ENCODE measurements at places on chromosomes 1 and 21. TPM values are rescaled to one million over a fixed set of nuclear protein-coding genes. Genes with fewer than 3 reads are reported as not detected.
A peak's percentile ranks its signal among the peaks of the same experiment; 100 is the strongest.

GRCh38 chr1:118100686-118101514, 84.1 kb downstream of the SPAG17 start:
- no peak for DNase-seq

GRCh38 chr1:121417325-121417923, 232.6 kb downstream of the SRGAP2C start:
- no peak for DNase-seq

DNA sequence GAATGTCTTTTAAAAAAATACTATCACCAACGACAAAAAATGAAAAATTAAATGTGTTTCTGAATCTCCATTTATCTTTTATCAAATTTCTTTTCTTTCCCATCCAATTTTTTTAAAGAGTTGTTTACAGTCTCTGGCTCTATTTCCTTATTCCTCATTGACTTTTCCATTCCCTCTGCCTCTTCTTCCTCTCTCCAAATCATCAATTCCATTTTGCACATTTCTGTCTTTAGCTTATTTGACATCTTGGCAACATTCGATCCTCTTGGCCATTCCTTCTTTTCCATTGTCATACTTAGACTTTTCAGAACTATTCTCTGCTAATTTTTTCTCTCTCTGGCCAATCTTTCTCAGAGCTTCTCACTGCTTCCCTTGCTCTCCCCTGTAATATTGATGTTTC, 497.6 kb downstream of the PLPP3 start:
- no peak for DNase-seq

DNA sequence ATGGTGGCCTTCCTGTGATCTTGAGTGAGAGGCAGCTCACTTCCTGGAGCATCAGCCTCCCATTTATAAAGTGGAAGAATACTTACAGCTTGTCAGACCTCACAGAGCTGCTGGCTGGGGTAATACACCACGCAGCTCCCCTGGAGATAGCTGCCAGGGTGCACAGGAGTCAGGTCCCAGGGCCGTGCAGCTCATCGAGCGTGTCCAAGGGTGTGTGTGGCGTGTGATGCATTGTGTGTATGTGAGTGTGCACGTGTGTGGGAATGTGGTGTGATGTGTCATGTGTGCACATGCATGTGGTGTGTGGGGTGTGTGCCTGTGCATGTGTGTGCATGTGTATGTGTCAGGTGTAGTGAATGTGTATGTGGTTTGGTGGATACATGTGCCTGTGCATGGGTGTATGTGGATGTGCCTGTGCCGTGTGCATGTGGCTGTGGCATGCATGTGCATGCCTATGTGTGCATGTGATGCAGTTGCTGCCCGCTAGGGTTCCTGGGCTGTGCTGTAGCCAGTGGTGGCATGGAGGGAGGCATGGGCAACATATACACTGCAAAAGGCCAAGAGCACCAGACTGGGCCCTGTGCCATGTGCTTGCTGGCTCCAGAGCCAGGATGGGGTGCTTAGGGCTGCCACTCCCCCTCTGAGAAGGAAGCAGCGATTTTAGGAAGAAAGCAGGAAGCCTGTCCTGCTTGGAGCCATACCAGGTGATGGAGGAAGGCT, 24.6 kb downstream of the WNT3A start:
- no peak for DNase-seq

MRTO4 gene
- 8.4 TPM for total RNA-seq

DNA sequence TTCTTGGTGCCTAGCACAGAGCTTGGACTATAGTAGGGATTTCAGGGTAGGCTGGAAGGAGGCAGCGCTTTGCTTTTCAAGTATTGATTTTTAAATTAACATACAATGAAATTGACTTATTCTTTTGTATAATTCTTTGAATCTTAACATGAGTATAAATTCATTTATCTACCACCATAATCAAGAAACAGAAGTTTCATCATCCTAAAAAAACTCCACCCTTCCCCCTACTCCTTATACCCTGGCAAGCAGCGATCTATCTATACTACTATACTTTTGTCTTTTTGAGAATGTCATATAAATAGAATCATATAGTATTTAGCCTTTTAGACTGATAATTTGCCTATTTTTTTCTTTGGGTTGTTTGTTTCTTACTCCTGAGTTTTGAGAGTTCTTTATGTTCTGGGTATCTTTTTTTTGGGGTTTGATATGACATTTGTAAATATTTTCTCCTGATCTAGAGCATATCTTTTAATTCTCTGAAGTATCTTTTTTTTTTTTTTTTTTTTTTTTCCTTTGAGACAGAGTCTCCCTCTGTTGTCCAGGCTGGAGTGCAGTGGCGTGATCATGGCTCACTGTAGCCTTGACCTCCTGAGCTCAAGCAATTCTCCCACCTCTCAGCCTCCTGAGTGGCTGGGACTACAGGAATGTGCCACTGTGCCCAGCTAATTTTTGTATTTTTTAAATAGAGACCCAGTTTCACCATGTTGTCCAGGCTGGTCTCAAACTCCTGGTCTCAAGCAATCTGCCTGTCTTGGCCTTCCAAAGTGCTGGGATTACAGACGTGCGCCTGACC, 6.4 kb downstream of the RPS6KC1 start:
- DNase-seq = no peak

SELENBP1 gene
- total RNA-seq = 81.3 TPM

- peak; percentile 38 for DNase-seq
These were observed 26.9 kb downstream of the UCK2 start for GRCh38 chr1:165854101-165854845.

MAP3K21 gene
- total RNA-seq = 0.17 TPM

DNA sequence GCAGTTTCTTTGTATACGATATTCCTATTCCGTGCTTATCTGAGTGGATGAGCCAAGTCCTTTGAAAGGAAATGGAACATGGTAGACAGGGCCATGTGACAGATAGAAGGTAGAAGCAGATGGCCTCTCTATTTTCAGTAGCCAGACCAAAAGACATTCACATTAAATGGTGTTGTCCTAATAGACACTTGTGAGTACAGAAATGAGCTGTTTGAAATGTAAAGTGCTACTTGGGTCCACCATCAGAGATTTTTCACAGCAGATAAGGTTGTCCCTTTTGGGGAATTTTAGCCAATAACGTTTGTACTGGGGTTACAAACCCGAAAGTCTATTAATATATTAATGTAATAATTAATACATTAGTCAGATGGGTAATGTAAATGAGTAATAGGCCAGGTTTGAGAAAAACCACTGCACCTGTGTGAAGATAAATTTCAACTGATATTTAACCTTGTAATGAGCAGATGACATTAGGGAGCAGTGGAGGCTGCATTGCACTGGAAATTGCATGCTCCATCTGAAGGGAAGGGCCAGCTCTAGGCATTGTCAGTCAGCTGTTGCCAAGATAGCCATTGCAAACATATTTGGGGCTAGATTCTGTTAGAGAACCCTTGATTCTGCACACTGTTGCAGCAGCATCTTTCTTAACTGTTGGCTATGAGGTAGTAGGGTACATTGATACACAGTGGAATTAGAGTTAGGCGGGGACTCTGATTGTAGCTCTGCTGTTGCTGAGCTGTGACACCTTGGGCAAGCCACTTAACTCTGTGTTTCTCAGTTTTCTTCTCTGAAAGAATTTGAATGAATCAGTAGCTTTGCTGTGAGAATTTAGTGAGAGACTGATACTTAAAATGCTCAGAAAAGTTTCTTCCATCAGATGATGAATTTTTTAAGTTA, 43.8 kb downstream of the FGGY start:
- no peak for DNase-seq

DNA sequence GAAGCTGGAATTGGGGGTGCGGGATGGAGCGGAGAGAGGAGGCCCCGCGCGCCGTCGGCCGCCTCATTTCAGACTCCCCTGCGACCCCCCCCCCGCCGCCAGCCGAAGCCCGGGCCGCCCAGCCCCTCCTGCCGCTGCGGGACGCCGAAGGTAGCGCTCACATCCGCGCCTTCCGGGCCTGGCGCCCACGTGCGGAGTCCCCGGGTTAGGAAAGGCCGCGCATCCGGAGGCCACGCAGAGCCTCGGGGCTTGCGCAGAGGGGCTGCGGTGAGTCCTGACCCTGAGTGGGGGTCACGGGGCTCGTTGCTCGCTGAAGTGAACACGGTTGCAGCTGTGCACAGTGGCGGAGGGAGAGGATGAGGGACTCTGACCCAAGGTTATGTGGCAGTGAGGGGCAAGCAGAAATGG, 552 bp upstream of the ZNF496 start:
- DNase-seq = peak; percentile 60

- no peak for DNase-seq
These were observed 68.6 kb upstream of the RGL1 start for GRCh38 chr1:183736343-183736742.

TINAGL1 gene
- total RNA-seq = 165 TPM

DNA sequence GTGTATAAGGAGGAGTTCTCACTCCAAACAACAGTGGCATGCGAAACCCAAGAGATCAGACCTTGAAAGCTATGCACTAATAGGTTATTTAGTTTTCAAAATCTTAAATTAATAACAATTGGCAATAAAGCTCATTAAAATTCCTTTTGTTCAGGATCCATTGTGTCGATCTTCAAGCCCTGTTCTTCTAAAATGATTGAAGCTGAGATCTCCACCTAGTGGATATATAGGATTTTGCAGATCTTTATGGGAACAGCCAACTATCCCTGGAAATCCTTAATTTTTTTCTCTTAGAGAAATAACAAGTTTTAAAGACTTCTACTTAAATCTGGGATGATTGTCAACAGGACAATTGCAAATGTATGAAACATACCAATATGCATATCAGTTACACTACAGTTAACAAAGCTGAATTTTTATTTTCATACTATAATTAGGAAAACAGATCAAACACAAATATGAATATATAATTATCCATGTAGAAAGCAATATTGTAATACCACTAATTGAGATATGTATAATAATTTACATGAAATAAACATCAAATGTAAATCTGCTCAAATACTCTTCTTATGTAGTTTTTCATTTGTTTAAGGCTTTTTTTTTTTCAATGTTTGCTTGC, 43.3 kb downstream of the LRRC53 start:
- no peak for DNase-seq

DNA sequence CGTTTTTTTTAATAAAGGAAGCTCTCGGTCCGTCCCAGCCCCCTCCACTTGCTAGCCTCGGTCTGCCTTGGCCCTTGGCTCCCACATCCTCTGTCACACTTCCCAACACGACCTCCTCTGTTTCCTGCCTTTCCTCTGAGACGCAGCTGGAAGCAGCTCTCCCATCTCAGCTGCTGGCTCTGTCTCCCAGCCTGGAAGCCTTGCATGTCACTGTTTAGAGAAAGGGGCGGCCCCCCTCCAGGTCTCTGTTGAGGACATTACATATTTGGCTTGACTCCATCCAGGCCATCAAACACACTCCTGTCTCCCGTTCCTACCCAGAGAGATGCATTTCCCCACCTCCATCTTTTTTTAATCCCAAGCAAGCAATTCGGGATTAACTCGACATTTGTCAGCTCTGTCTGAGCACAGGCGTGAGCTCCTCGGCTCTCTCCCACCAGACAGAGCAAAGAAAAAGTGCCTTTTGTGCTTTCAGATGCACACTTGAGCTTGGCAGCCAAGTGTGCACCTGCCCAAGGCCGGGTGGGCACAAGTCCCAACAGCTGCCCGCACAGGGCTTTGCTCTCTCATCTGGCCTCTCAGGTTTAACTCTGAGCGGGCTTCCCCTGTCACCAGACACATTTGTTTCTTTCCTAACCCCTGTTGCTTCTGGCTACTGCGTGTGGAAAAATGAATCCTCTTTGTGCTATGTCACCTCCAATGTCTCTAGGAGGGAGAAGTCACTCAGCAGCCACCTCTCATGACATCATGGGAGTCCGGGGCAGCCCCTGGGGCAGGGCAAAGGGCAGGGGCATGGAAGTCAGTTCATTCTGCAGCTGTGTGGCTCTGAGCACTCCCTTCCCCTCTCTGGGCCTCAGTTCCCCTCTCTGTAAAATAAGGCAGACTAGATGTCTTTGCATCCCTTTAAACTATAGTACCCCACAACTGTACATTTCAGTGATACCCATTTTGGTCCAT, 108.3 kb downstream of the KCND3 start:
- DNase-seq = peak; percentile 52

- no peak for DNase-seq
These were observed 121.7 kb upstream of the COL6A1 start for GRCh38 chr21:45859762-45860357.

DNA sequence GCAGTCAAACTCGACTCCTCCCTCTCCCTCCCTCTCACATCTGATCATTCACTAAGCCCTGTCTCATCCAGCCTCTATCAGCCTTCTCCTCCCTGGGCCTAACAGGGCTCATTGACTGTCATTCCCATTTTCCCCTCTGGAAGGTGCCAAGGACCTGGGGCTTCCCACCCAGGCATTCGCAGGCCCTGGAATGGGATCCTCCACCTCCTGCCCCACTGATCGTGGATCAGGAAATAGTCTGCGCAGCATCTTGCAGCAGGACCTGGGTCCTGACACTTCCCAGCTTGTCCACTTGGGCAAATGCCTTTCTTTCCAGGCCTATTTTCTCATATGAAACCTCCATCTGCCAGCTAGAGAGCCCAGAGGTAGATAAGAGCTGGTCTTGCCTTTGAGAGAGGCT, 71.2 kb upstream of the ZC3H12A start:
- DNase-seq = no peak

S100A6 gene
- 317 TPM for total RNA-seq

DNA sequence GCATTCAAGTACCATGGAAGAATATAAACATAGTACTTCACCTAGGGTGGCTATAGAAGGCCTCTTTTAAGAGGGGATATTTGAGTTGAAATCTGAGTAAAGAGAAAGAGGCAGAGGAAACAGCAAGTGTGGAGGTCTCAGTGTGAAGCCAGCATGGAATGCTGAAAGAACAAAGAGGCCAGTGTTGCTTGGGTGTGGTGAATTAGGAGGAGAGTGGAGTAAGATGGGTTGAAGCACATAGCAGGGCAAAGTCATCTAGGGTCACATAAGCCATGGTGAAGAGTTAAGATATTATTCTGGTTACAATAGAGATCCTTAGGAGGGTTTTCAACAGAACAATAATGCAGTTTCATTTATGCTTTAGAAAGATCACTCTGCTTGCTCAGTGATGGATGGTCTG, 37.5 kb downstream of the C1orf141 start:
- no peak for DNase-seq
